Eye (tissue), 1 donor: ENCODE measurements at places on chromosomes 1 and 21.
A peak's percentile ranks its signal among the peaks of the same experiment; 100 is the strongest.

- DNase-seq = no peak
These were observed 24.0 kb downstream of the RGS4 start for GRCh38 chr1:163093169-163093568.

DNA sequence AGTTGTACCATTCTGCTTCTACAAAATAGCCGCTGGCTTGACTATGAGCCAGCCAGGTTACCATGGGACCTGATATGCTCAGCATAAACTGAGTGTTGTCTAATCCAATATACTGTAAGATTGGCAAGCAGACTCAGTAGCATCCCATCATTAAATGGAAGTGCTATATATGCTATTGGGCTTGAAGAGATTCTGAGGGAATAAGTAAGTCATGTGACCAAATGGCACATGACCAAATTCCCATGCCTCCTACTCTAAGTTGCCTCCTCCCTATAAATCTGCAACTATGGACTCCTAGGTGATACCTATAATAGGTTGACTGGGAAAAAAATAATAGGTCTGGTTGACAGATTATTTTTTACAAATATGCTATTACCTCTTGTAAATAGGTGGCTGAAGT, 698.6 kb downstream of the BRINP3 start:
- no peak for DNase-seq

GRCh38 chr21:42010507-42011495, 641 bp upstream of the ZBTB21 start:
- peak; percentile 80 for DNase-seq

DNA sequence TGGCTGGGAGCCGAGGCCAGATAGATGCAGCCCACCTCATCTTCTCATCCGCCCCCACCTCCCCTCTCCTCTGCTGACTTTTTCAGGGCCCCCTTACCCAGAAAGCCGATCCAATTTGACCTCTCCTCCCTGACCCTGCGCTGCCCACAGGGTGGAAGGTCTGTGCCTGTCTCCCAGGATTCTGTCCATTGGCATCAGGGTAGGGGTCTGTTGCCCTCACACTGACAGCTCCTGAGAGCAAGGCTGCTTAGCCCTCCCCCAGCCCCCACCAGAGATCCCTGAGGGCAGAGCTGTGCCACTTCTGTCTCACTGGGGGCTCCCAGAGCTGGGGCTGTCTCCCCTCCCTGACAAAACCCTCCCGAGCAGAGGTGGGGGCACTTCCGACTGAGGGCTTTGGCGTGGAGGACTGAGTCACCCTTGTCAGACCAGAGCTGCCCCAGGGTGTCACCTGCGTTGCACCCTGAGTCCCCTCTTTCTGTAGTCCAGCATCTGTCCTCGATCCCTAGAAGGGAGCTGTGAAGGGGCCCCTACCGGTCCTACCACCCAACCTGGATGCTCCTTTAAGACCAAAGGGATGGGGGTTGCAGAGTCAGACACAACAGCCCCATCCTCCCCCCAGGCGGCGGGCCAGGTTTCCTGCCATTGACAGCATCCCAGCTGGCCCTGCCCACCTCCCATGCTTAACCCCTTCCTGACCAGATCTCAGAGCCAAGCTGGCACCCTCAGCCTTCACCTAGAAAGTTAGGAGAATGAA, 2.4 kb upstream of the FAM110D start:
- DNase-seq = peak; percentile 61

DNA sequence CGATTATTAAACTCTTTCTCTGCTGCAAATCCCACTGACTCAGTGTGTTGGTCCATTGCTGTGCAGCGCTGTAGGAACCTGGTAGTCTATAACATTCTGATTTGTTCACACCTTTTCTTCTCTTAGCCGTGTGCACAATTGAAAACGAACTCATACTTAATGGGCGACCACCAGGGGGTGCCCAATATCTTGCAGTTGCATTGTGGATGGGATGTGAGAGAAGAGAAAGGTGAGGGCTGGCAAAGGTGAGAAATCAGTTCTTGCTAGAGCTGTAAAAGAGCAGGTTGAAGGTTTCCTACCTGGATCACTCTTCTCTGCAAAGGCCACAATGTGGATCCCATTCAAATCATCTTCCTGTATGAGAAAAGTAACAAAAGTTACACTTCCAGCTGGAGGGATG, 51.0 kb downstream of the CASQ2 start:
- DNase-seq = peak; percentile 53

- no peak for DNase-seq
These were observed 32.7 kb upstream of the DHCR24 start for GRCh38 chr1:54919367-54920359.

GRCh38 chr1:40872276-40872675, 10.1 kb upstream of the CITED4 start:
- no peak for DNase-seq

- no peak for DNase-seq
These were observed 42.7 kb downstream of the NIBAN1 start for GRCh38 chr1:184931566-184931965.

DNA sequence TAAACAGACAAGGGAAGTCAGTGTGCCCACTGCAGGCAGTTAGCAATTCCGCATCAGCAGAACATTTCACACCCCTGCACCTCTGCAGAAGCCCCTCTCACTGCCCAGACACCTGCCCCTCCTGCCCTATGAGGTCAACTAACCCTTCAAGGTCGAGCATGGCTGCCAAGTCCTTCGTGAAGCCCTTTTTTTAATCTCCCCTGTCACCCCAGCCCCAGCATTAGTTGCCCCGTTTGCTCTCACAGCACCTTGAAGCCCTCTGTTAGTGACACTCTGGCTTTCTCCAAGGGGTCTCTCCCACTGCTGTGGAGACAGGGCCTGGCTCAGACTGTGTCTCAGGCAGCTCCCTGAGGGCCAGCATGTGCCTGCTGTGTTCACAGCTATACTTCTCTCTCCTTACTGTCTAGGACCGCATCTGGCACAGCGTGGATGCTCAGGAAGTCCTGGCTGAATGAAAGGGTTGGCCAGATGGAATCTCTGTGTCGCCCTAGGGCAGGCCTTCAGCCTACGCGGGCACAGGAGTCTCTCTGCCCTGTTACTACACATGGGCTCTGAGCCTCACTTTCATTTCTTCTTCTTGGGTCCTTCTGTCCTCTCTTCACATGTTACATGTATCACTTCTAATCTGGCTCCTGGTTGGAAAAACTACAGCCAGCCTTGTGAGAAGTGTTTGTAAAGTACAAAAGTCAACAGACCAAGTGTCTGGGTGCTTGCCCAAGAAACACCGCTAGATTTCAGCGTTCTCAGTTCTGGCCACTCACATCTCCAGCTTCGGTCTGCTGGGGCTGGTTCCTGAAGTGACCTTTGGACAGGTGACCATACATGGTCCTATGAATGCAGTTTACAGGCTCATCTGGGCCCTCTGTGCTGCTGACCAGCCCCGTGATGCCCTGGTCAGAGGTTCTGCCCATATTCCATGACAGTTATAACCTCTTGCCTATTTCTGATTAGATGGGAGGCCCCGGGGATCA, 19.7 kb downstream of the SLC2A1 start:
- no peak for DNase-seq

DNA sequence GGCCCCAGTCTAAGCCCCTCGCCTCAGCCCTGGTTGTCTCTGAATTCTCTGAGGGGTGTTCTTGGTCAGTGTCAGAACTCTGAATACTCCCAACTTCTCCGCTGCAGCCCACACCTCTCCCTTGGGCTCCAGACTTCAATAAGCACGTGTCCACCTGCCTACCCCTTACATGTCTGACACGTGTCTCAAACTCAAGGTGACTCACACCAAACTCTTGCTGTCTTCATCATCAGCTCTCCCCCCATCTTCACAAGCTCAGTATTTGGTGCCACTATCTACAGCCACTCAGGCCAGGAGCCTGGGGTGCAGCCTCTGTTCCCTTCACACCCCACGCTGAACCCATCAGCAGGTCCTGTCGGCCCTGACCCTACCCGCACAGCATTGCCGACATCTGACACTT, 18.8 kb upstream of the UBXN10 start:
- no peak for DNase-seq
